CD4-positive, alpha-beta T cell treated with Interleukin-4 for 4 hours (primary cell): ENCODE measurements at places on chromosomes 6 and 20.

GRCh38 chr6:123213921-123214320 is 217.9 kb downstream of the CLVS2 start:
- DNase-seq: no peak

GRCh38 chr6:148516217-148516616 is 173.6 kb downstream of the SASH1 start:
- DNase-seq: no peak

- no peak for DNase-seq
These were observed 4.0 kb downstream of the ZBTB2 start for GRCh38 chr6:151387175-151387970.

DNA sequence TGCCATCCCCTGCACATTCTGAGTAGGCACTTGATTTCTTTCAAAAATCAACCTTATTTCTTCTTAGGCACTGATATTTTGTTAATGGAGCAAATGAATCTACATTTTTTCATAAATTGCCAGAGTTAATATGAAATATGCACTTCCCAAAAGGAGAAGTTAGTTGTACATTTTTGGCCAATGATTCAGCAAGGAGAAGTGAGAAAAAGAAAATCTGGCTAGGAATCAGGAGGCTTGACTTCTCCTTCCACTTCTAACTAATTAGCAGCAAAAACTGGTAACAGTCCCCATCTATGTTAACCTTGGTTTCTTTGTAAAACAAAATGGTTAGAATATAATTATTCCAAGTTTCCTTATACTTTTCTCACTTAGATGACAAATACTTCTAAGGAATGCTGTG is 7.0 kb upstream of the DSE start:
- no peak for DNase-seq

DNA sequence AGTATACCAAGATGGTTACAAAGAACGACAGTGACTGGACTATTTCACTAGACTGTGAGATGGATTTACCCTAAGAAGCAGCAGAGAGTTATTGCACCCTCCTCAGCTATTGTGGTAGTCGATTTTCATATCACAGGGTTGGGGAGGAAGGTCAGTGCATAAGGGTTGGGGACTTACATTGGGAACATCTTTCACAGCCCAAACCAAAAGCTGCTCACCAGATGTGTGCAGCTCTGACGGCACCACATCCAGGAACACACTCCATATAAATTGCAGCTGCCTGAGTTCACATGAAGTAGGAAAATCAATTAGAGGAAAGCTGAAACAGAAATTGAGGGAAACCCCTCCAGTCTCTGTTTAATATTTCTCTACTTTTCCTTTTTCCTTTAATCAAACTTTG is 470.5 kb upstream of the NRSN1 start:
- DNase-seq: no peak

- DNase-seq: no peak
These were observed 38.3 kb upstream of the FAM184A start for GRCh38 chr6:119116712-119117281.

- DNase-seq: no peak
These were observed 768.8 kb upstream of the SLC35B3 start for GRCh38 chr6:9204171-9204570.

- peak; percentile 45 for DNase-seq
These were observed 348 bp upstream of the AFDN start for GRCh38 chr6:167826230-167826895.

- no peak for DNase-seq
These were observed 27.9 kb upstream of the SERPINB9 start for GRCh38 chr6:2931055-2931454.

GRCh38 chr6:76702187-76702586 is 629.7 kb upstream of the IMPG1 start:
- DNase-seq: no peak

GRCh38 chr20:36126836-36127527 is 27.6 kb upstream of the EPB41L1 start:
- DNase-seq: no peak

DNA sequence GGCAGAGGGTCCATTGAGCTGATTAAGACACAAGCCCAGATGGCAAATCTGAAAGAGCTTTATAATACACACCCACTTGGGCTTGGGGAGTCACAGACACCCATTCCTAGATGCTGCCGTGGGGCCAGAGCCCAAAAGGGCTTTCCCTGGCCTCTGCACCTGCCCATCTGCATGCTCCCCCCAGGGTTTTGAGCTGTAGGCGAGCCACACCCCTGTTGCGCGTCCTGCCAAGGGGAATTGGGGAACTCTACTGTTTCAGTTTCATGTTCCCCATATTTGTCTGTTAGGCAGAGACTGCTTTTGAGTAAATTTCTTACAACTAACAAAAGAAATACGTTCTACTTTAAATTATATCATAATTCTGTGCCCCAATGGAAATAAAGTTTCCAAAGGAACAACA is 52.9 kb upstream of the FNDC1 start:
- no peak for DNase-seq

DNA sequence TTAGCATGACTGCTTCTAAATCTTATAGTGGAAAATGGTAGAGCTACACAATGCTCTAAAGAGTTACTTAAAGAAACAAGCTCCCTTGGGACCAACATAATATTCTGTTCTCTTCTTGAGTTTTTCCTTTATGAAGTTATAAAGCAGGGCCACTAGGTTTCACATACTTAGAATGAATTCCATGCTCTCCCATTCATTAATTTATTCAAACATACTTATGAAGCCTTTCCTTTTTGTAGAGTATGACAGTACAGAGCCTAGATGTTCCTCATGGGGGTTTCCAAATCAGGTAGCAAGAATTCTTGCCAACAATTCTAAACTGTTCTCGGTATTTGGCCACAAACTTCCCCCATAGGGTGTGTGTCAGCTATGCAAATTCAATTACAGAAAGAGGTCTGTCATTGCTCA is 20.6 kb upstream of the FABP7 start:
- peak; percentile 3 for DNase-seq

DNA sequence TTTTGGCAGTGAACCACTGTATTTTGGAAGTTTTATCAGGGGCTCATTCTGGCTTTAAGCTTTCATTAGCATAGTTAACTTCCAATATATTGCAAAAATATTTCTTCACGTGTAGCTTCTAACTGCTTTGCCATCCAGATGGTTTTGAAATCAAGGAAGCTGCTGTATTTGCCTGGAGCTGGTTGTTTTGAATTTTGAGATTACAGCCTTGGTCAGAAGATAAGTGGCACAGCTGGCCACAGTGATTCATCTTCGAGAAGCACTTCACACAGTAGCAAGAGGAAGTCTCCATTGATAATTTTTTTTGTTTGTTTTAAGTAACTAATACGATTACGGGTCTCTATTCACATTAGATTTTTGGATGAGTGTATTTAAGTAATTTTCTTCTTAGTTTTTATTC is 3.8 kb downstream of the APCDD1L start:
- DNase-seq: no peak

- no peak for DNase-seq
These were observed 6.0 kb upstream of the BPIFA1 start for GRCh38 chr20:33229843-33230242.

DNA sequence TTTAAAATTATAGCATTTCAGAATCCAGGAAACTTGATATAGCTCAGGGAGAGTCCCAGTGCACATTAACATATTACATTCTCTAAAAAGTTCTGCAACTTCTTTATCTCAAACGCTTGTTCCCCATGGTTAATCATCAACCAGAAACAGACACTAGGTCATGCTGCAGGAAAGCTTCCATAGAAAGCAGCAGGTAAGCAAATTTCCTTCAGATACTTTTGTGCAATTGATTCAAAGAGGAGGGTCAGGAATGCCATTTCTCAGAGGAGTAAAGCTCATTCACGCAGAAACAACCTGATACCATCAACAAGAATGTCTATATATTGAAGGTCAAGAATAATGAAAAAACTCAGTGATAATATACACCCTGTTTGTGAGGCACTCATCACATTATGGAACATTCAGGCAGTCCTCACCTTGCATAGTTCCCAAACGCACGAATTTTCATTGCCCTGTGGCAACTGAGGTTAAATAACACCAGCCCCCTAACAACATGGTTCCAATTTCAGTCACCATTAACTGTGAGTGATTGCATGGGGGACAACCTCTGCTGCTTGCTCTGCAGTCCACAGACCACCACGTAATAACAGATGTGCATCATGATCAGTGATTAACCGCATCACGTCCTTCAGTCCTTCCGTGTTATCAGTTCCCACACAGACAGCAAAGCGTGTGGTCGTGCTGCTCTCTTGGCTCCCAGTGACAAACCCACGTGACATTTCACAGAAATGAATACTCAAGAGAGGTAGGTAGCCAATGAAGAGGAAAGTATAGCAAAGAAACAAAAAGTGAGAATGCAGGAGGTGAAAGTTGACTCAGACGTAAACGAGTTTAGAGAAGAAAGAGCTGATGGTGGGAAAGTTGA is 95.7 kb downstream of the LY86 start:
- no peak for DNase-seq

DNA sequence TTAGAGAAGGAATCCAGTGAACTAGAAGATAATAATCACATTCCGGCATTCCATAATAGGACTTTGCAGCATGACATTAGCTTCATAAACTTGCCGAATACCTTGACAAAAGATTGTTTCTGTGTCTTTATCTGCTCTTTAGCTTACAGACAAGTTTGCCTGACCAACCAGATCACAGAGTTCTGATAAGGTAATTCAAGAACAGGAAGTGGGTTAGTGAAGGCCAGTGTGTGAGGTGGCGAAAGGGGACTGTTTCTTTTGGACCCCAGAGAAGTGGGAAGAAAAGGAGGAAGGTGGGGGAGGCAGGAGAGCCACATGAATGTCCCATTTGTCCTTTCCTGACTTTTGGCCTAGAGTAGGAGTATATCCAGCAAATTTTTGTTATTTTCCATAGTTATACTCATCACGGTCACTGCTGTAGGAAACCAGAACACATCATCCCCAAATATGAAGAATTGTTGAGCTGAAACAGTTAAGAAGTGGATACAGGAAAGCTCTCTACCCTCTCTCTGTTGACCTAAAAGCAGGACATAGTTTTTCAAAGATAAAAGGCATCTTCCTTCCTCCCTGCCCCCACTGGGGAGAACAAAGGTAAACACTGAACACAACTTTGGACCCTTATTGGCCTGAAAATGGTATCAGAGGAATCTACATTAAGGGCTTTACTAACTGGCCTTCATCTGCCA is 72.4 kb upstream of the TNFAIP3 start:
- DNase-seq: no peak

DNA sequence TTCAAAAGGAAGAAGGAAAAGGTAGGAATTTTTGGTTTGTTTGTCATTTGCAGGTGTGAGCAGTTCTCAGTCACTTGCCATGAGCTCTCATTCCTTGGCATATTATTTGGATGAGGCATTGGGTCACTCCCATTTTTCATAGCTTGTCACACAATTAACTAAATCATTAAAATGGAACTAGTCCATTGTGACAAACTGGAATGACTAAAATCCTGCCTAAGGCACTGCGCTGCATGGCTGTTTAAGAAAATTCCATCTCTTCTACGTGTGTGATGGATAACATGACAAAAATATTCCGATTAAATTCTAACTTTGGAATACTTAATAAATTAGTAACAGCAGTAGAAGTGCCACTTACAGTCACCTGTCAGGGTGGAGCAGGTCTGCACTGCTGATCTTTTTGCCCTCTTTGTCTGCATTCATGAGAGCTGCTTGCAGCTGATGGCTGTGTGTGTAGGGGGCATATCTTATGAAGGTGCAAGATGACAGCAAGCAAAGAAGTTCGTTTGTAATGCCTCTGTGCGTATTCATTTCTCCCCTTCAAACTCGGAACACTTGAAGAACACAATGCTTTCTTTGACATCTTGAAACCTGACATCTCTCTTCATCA is 1292.6 kb upstream of the MAP3K7 start:
- no peak for DNase-seq

GRCh38 chr6:10323018-10323417 is 91.9 kb downstream of the TFAP2A start:
- no peak for DNase-seq

GRCh38 chr6:90285611-90286381 is 10.8 kb downstream of the BACH2 start:
- DNase-seq: peak; percentile 70

DNA sequence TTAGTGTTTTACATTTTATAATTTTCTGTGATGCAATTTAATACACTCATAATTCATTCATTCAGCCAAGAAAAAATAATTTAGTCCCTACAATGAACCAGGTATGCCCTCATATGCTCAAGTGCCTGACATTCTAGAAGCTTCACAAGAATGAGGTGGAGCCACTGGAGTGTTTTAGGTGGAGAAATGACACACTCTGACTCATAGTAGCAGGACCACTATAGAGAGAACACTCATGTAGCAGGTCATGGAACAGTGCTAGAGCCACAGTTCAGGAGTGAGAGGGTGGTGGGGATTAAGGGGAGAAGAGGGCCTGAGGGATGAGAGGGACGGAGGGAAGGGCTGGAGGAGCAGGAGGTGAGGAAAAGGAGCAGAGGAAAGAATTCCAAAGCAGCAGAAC is 1.4 kb upstream of the HLA-G start:
- DNase-seq: no peak

- DNase-seq: no peak
These were observed 166.7 kb downstream of the ESR1 start for GRCh38 chr6:151974061-151974617.

- DNase-seq: no peak
These were observed 115.8 kb downstream of the FOXO3 start for GRCh38 chr6:108676555-108676954.

- DNase-seq: no peak
These were observed 133.2 kb downstream of the TBC1D32 start for GRCh38 chr6:121201105-121201504.

DNA sequence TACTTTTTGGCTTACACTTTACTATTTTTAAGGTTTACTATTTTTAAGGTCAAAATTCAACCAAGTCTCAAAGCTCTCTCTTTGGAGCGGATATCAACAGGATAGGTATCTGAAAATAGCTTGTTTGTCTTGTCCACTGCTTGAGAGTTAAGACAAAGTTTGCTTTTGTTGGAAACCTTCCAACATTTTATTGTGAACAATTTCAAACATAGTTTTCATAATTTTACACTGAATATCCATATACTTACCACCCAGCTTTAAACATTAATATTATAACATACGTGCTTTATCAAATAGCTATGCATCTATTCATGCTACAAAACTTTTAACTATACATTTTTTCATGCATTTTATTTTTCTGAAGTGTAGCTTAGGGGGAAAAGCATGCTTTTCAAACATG is 109.9 kb downstream of the FYN start:
- DNase-seq: no peak

DNA sequence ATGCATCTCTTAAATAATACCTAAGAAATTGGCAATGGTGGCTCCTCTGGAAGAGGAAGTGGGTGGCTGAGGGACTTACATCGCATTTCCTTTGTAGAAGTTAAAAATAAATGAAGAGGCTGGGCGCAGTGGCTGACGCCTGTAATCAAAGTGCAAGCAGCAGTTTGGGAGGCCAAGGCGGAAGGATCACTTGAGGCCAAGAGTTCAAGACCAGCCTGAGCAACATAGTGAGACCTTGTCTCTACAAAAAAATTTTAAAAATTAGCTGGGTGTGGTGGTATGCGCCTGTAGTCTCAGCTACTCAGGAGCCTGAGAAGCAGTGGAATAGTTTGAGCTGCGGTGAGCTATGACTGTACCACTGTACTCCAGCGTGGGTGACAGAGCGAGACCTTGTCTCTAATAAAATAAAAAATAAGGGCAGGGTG is 12.2 kb upstream of the NCOA3 start:
- DNase-seq: peak; percentile 82

GRCh38 chr6:163759542-163759941 is 345.0 kb downstream of the QKI start:
- no peak for DNase-seq
